ENCODE measurements at places on chromosomes 7 and 10. TPM values are rescaled to one million over a fixed set of nuclear protein-coding genes. Genes with fewer than 3 reads are reported as not detected.

The C1QL3 gene
- polyA plus RNA-seq: not detected

The GIMAP7 gene
- not detected for polyA plus RNA-seq

The MAGI2 gene
- 1.8 TPM for polyA plus RNA-seq

The ZNF273 gene
- 2.6 TPM for polyA plus RNA-seq

The PROSER2 gene
- polyA plus RNA-seq: 1.2 TPM

The NKX2-3 gene
- polyA plus RNA-seq: not detected

The MYOF gene
- 215 TPM for polyA plus RNA-seq

The LIPF gene
- not detected for polyA plus RNA-seq

The GOLGA7B gene
- polyA plus RNA-seq: not detected

The BICC1 gene
- 22.2 TPM for polyA plus RNA-seq

The CAV1 gene
- polyA plus RNA-seq: 1,327 TPM

The LIPM gene
- not detected for polyA plus RNA-seq

The TWIST1 gene
- polyA plus RNA-seq: 7.2 TPM

The SLC13A1 gene
- not detected for polyA plus RNA-seq
